ENCODE measurements at places on chromosomes 4 and X.

DNA sequence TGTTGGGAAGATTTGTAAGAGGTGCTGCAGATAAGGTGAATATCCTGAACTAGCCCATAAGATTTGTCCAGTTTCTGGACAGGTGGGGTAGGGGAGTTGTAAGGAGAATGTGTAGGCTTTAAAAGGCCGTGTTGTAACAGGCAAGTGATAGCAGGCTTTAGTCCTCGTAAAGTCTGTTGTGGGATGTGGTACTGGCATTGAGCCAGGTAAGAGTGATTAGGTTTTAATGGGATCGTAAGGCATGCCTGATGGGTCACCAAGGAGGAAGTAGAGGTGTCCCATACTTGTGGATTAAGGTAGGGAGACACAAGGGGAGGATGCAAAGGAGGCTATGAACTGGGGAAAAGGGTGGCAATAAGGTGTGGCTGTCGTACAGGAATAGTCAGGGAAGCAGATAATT lies 256.9 kb upstream of the DKK2 start:
- DNase-seq = no peak

DNA sequence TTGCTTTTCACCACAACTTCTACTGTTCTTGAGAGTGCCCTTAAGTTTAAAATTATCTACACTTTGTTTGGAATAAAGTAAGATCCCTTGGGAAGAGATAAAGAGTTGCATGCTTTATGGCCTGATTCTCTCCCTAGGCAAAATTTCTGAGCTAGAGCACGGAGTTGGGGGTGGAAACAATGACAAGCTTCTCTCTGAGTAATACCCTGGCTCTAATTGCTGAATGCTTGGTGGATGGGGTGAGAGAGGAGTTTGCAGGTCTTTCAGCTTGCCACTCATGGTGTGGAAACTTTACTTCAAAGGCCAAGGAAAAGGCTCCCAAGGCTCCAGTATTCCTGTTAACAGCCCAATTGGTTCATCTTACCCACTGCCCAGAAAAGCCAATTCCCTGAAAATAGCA lies 26.1 kb upstream of the PRDM8 start:
- peak; percentile 17 for DNase-seq

DNA sequence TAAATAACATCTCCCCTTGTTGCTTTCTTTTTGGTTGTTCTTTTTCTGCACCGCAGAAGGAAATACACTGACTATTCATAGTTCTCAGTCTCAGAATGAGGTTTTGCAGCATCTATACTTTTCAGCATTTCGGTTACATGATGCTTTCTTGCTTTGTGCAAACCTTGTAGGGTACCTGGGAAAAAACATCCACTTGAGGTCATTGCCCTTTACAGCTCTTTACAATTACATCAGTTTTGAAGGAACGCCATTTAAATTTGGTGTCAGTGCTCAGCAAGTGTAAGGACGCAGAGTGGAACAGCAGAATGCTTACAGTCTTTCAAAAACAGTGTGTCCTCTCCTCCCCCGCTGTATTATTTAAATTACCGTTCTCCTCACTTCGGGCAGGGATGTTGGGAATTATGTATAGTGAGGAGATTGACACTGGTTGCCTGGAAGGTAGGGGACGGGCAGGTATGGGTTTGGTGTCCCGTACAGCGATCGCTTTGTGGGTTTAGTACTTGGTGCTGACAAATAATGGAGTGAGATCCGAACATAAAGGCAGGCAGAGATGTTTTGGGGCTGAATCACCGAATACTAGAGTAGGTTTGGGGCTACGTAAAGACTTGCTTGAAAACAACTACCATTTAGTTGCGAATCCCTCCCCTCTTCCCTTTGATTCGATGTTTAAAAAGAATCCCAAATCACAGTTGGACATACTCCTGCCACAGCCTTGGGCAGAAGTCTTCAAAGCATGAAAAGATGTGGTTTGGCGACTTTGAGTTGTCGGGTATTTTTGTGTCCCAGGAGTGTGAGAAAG lies 2.0 kb upstream of the NKX3-2 start:
- no peak for DNase-seq

DNA sequence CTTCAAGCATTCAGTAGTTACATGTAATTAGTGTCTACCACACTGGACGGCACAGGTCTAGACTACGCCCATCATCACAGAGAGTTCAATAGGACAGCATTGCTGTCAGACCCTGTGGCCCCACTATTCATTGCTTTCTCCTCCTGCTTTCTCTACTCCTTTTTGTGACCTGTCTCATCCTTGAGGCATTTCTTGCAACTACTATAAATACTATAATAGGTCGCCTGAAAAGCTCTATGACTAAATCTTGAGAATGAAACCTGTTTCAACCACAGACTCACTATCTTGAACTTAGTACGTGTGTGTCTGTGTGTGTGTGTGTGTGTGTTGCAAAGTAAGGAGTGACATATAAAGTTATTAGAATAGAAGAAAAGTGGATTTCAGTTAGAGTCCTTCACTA lies 252.9 kb upstream of the KLF3 start:
- no peak for DNase-seq

DNA sequence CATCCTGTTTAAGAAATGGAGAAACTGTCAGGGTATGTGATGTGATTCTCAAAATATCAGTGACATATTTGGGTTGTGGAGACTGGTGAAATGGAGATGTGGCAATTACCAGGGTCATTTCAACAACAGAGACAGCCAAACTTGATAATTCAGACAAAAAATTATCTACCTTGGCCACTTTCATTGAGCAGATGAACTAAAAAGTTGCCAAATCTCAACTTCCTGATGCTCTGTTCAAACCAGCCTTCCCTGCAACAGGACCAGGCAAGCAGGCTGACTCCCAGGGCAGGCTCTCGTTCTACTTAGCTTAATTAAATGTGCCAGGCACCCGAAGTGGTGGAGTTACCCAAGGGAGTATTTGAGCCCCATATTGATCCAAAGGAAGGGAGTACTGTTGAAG lies 199.6 kb downstream of the AFF2 start:
- DNase-seq = no peak

Data from activated naive CD4-positive, alpha-beta T cell treated with Interleukin-2 at 50 U/mL for 16 hours (primary cell).